ENCODE measurements at places on chromosomes 7 and 10.

DNA sequence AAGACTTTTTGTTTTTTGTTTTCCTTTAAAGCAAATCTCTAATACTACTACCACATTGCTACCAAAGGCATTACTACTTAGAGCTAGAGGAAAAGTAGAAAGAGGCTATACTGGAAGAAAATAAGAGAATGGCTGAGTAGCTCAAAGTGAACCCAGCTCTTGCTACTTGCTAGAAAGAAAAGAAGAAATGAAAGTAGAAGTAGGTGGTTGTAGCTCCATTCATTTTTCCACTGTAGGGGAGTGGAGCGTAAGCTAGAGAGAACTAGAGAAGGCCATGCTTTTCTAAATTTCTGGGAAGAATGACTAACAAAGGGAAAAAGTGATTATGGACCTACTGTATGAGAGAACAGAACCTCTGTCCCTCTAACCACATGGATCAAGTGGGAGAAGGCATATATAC lies 184.4 kb downstream of the PON1 start:
- no peak for DNase-seq

- no peak for DNase-seq
Observed at GRCh38 chr10:80373502-80373901, 16.9 kb downstream of the DYDC2 start.

DNA sequence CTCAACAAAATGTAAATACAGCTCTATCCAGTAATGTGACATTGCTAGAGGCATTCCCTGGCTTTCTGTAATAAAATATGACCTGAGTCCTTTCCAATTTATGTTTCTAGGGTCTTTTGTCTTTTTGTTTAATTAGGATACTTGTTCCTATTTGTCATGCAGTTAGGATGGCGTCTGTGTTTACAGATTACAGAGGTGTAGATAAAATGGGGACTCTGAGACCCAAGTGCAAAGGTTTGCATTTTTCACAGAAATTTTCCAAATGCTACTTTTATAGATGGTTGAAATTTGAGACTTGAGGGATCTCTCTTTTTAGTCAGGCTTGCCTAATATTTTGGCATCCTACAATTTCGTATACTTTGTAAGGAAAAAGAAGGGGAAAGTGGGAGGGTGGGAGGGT lies 332.4 kb downstream of the PTEN start:
- DNase-seq, result no peak

GRCh38 chr7:129401228-129401966 lies 32.8 kb upstream of the STRIP2 start:
- no peak for DNase-seq

- DNase-seq, result peak; percentile 24
Observed at GRCh38 chr10:86401588-86402282, 35.1 kb upstream of the GRID1 start.

- DNase-seq, result no peak
Observed at GRCh38 chr10:60029475-60029874, 123.1 kb upstream of the CCDC6 start.

- DNase-seq, result no peak
Observed at GRCh38 chr7:112726076-112726475, 64.1 kb downstream of the TMEM168 start.

DNA sequence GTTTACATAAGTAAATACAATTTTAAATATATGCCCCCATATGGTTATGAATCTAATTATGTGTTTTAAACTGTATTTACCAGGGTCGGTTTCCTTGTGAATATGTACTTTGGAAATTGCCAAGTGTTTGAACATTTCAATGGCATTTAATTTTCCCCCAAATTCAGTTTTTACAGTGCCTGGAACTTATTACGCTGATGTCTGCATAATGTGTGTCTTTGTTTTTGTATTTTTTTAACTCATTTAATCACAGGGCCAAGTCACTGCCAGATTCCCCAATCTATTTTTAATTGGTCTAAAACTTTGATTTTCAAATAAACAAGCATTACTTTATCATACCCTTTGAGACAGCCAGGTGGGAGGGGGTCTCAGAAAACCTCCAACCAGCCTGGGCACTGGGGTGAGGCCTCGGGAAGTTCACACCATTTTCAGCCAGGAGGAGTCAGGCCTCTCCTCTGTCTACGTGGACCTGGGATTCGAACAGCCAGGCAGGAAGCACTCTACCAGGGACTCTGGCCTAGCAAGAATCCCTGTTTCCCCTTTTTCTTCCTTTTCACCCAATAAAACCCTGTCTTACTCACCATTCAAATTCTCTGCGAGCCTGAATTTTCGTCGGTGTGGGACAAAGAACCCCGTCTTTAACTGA lies 151.5 kb upstream of the COL1A2 start:
- no peak for DNase-seq

GRCh38 chr7:78279032-78279431 lies 480.5 kb downstream of the PHTF2 start:
- DNase-seq, result no peak

GRCh38 chr7:147852833-147853232 lies 737.7 kb upstream of the C7orf33 start:
- DNase-seq, result no peak

DNA sequence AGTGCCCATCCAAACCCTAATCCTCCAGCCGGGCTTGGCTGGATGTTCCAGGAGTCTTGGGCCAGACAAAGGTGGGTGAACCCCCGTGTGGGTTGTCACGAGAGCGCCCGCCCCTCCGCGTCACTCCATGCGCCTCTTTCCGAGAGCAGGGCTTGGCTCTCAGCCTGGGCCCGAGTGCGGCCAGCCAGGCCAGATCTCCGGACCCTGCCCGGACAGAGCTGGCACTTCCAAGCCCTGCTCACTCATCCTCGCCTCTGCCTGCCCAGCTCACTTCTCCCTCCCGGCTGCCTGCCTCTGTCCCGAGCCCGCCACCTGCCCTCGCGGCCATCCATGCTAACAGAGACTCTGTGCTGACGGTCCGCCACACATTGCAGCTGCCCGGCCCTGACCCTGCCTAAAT lies 34.6 kb downstream of the AGAP3 start:
- no peak for DNase-seq

- DNase-seq, result no peak
Observed at GRCh38 chr7:28984217-28984616, 26.1 kb upstream of the TRIL start.

DNA sequence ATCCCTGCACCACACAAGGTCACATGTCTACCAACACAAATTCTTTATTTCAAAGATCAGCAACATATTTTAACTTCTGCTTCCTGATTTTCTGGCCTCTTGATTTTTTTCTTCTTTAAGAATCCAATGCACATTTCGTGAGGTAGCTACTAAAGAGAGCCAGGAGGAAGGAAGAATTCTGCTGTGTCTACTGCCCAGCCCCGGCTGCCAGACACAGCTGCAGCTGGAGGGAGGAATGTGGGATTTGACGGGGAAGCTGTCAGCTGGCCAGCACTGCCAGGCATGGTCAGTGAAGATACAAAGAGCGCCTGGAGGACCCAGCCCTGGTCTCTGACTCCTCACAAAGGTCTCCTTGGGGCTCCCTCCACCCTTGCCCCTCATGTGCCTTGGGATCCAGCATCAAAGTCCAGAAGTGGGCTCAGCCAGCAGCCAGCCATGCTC lies 6.9 kb upstream of the AOC1 start:
- no peak for DNase-seq

DNA sequence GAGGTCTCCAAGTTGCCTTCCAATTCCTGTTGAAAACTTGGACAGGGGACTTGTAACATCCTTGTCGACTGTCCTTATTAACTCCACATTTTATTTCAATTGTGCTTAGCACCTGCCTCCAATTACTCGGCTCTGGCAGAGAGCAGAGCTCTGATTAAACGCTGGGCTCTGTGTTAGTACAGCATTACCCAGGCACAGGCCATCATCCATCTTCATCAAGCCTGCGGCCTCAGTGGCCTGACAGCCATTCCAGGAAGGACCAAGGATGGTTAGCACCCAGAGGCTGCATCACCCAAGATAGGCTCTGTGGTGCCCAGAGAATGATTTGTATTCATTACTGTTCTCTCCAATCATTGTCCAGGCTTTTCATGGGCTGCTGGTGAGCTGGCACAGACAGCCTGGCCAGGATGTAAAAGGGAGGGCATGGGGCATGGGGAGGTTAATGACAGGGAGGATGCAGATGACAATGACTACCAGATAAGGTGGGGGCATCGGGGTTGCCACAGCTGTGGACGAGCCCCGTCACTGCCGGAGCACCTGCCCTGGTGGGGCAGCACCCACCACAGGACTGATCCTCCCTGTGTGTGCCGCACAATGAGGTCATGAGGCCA lies 123.3 kb downstream of the PTPN20 start:
- no peak for DNase-seq

GRCh38 chr7:2812114-2812487 lies 32.0 kb downstream of the GNA12 start:
- no peak for DNase-seq

DNA sequence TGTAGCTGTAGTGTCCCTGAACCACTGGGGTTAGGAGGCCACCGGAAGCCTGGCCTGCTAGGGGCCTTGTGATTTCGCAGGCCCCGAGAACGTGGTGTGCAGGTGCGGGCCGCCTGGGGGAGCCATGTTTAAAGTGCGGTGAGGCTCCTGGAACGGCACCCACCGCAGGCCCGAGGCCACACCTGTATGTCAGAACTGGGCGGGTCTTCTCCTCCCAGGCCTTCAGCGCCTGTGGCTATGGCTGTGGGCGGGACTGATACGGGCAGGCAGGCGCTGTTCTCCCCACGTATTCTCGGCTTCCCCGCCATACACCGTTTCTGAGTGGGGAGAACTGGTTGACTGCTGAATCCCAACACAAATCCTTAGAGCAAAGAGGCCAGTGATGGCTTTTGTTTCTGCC lies 74.8 kb downstream of the DNAJB6 start:
- DNase-seq, result peak; percentile 64

DNA sequence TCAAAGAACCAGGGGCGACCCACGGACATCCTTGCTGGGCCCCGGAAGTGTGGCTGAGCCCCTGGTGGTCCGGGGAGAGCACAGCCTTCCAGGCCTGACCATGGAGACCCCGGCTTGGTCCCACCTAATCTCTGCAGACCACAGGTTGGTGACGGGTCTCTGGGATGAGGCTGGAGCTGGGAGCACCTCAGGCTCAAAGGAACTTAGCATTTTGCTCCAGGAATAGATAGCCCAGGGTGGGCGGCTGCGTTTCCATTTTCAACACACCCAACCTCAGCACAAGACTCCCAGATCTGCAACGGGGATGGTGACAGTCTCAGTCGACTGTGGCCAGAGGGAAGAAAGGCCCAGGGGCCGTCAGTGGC lies 58.5 kb downstream of the FOXL3 start:
- DNase-seq, result no peak

GRCh38 chr10:28685717-28686116 lies 8.4 kb downstream of the BAMBI start:
- DNase-seq, result no peak

DNA sequence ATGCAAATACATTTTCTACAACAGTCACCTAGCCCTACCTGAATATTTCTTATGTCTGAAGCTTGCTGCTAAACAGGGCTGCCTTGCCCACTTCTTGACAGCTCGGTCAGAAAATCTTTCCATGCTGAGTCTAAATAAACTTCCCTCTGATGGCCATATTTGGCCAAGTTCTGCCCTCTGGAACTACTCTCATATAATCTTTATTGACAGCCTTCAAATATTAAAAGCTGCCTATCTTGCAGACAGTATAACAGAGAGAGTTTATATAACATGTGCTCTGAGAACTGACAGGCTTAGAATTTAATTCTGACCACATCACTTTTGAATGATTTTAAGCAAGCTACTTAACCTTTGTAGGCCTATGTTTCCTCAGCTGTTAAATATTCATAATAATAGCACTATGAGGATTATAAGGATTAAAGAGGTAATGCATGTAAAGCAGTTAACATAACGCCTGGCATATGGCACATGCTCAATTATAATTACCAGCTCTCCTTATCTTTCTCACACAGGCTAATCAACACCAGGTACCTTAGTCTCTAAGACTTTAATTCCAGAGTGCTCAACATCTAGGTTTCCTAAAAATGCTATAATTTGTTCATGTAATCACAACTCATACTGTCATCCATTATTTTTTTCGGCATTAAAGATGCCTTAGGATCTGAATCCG lies 334.1 kb downstream of the HPSE2 start:
- no peak for DNase-seq

DNA sequence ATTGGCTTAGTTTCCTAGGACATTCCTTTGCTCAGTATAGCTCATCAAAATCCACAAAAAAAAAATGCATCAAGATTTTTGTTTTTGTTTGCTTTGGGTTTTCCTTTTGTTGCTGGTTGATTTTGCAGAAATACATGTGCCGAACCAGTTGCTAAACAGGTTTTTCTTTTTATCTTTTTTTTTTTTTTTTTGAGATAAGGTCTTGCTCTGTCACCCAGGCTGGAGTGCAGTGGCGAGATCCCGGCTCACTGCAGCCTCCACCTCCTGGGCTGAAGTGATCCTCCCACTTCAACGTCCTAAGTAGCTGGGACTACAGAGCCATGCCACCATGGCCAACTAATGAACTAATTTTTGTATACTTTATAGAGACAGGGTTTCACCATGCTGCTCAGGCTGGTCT lies 8.3 kb downstream of the CSTF2T start:
- DNase-seq, result no peak

DNA sequence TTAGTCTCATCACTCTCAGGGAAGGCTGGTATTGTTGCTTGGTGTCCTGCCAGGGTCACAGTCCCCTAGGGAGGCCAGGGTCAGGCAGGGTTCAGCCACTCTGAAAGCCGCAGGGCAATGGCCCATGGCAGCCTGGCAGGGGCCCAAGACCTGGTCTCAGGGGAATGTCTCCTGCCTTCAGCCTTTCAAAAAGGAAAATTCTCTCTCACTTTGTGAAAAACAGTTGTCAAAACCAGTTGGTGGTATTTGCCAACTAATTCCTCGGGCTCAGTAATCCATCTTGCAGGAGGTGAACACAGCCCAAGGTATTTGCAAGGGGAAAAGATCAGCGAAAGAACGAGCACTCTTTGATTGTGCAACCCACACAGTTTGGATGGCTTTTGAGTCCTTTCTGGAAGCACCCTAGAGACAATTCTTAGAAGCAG lies 101.5 kb downstream of the JCAD start:
- DNase-seq, result no peak

DNA sequence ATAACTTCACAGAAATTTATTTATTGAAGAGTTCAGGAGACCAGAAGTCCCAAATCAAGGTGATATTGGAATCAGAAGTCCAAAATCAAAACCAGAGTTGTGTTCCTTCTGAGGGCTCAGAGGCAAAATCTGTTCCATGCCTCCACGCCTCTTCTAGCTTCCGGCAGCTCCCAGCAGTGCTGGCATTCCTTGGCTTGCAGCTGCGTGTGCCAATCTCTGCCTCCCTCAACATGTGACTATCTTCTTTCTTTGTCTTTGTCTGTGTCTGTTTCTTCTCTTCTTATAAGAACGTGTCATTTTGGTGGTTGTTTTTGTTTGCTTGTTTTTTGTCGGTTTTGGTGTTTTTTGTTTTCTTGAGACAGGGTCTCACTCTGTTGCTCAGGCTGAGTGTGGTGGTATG lies 116.1 kb downstream of the APBB1IP start:
- no peak for DNase-seq

DNA sequence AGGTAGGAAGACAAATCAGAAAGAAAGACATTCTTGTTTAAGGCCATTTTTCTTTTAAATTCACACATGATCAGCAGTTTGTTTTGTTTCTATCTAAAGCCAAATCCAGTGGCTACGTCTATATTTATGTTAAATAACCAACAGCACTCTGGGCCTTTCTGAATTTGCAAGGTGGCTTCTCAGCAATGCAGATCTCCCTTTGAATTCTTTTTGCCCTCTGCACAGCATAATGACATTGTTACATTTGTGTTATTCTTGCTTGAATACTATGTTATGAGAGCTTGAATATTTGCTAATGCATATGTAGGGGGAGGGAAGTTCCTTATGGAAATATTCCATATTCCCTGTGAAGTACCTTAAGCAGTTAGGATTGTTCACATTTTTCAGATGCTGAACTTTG lies 73.4 kb upstream of the PPP1R17 start:
- DNase-seq, result no peak

All from T-helper 2 cell (primary cell).